ENCODE measurements at places on chromosomes 3 and 15.

DNA sequence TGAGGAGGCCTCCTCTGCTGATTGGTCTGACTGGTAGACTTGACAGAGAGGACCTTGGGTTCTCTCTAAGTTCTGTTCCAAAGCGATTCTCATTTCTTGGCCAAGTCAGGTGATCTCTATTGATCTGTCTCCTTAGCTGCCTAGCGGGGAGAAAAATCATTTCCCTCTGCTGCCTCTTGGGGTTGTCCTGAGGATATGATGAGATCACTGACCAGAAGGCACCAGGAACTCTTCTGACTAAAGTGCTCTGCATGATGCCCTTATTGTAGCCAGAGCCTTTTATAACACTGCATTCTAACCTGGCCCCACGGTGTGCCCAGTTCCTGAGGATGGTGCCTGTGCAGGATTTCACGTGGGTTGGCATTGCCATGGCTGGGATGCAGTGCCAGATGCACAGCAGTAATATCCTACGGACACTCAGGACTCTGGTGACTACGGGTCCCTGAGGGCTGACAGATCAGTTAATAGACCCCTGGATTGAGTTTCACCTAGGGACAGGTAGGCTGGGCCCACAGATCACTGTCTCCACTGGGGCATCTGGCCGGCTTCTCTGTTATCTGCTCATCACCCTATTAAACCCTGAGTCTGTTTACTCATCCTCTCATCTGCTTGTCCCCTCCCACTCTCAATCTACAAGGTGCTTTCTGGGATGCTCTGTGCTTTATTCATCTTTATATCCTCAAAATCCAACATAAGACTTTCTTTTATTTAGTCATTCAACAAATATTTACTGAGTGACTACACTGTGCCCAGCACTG is 3.9 kb upstream of the HEG1 start:
- no peak for DNase-seq

DNA sequence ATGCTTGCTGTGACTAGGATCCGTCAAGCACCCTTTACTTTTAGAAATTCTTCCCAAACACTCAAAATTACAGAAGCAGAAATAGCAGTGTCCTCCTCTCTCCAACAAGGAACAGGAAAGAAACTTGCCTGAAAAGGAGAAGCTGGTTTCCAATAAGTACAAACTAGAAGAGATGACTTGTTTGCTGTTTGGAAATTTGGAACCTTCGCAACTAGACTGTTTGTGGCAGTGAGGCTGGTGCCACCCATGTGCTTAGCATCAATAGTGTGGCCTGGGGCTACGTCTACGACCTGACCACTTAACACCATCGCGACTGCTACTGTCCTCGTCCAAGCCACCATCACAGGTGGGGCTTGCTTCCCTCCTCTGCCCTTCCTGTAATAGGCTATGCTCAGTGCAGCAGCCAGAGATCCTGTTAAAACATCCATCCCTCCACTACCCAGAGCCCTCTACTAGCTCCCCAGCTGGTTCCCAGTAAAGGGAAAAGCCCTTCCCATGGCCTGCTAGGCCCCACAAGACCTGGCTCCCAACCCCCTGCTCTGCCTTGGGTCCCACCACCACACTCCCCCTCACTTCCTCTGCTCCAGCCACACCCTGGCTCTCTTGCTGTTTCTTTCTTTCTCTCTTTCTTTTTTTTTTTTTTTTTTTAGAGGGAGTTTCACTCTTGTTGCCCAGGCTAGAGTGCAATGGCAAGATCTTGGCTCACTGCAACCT is 52.6 kb upstream of the CCR2 start:
- no peak for DNase-seq

DNA sequence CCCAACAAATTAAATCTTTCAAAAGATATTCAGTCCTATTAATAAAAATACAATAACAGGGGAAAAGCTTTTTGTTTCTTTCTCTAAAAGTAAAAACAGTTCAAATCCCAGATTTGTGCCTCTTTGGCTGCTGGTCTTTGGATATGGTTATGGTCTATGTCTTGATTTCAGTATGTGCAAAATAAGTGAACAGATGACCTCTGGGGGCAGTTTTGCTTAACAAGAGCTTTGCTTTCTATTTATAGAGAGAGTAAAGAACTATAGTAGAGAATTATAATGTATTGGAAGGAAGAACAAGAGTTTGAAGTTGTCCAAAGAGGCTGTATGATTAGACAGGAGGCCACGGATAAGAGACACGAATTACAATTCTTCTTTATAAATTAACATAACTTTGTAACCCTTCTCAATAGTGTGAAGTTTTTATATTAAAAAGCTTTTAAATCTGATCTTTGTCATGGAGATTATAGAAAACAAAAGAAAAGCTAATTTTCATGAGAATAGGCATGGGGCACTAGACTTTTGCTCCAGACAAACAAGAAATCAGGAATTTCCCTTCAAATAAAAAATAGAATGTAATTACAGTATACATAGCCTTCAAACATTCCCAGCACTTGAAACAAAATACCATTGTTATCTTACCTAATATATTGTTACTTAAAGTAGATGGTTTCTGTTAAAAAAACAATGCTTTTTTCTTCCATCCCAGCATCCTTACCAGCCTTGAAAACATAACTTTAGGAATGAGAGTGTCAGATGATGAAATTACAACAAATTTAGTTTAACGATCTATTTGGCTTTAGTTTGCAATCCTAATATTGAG is 432.7 kb upstream of the ARHGEF26 start:
- no peak for DNase-seq

GRCh38 chr3:49500732-49501609 is 30.9 kb downstream of the DAG1 start:
- no peak for DNase-seq

GRCh38 chr15:58994906-58995453 is 7.5 kb downstream of the RNF111 start:
- DNase-seq = no peak

GRCh38 chr15:58161436-58161930 is 23.3 kb downstream of the AQP9 start:
- no peak for DNase-seq

Data from D341Med (cell line).